Gastrocnemius medialis (tissue), 4 donors: ENCODE measurements at places on chromosomes 6 and 20.

GRCh38 chr6:81606965-81607381 lies 145.5 kb downstream of the TENT5A start:
- DNase-seq = no peak

GRCh38 chr6:33426590-33427511 lies 7.0 kb downstream of the SYNGAP1 start:
- DNase-seq = no peak

DNA sequence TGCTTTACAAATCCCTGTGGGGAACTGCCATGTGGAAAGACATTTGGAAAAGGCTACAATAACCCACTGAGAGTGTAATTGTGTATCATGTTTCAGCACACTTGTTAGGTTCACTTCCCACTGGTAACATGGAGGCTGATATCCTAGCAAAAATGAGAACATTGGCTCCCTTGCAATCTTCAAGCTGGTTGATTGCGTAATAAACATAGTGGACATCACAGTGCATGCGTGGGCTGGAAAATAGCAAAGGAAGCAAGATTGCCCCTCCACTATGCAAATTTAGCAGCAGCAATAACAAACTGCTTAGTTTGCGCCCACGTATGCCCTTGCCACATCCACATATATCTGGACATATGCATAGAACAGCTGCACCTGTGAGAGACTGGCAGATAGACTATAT lies 410.2 kb downstream of the MEI4 start:
- DNase-seq = no peak

DNA sequence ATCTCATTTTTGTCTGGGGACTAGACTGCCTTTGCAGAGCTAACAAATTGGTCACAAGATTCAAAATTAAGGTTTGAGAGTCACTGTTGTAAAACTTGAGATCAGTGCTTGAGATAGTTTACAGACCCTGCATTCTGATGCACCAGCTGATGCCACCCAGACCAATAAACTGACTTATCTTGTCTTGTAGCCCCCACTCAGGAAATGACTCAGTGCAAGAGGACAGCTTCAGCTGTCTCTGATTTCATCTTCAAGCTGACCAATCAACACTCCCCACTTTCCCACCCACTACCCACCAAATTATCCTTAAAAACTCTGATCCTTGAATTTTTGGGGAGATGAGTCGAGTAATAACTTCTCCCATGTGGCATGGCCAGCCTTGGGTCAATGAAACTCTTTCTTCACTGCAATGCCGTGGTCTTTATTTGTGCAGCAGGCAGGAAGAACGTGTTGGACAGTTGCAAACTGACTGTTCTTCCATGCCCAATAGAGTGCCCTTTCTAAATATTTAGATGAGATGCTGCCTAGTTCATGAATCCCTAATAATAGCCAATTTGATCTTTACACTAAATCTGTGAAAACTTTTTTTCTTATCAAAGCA lies 48.3 kb upstream of the PROKR2 start:
- no peak for DNase-seq

DNA sequence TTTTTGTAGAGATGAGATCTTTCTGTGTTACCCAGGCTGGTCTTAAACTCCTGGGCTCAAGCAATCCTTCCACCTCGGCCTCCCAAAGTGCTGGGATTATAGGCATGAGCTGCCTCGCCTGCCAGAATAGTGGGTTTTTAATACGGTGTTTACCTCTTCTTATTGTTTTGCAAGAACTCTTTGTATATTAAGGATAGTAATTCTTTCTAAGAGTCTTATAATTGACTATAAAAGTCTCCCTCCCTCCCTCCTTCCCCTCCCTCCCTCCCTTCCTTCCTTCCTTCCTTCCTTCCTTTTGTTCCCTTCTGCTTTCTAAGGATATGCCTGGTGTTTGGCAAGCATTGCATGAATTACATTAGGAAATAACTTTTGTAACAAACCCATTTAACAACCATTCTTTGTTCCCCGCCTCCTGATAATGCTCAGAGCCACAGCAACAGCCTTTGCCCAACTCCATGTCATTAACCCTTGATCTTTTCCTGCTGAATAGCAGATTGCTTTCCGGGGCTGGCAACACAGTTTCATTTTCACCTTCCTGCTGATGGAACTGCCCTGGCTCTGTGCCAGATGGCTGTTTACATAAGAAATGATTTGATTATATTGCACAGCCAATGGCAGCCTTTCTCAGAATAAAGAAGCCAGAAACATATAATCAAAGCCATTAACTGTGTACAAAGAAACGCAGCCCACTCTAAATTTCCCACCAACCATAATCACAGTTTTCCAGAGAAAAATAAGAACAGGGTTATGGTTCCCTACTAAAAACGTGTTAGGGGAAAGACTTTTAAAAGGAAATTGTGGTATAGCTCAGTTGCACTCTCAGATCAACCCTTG lies 143.7 kb upstream of the PTPN1 start:
- no peak for DNase-seq

DNA sequence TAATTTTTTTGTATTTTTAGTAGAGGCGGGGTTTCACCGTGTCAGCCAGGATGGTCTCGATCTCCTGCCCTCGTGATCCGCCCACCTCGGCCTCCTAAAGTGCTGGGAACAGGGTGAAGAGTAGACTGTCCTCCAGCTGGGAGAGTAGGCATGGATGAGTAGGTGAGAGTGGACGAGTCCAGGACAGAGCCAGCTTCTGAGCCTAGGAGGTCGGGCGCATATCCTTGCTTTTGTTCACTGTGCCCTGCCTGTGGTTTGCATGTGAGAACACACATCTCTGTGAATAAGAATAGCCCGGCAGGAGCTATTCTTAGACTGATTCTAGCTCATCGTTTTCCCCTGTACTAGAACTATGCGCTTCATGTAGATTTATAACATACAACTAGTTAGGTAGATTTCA lies 78.3 kb downstream of the RPP40 start:
- DNase-seq = no peak

DNA sequence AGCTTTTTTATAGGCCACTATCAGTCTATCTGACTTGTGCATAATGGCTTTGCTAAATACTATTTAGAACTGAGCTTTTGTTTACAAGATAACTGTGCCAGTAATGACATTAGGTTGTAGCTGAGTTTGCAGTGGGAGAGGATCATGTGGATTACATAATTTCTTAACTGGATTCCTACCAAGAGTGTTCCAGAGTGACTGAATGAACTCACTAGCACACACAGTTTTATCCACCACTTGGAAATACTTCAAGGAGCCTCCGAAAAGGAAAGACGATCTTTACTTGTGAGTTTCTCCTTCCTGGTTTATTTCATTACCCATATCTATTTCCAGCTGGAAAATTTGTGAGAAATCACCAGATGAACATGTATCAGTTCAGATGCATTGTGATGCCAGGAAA lies 10.9 kb upstream of the SYNE1 start:
- no peak for DNase-seq

DNA sequence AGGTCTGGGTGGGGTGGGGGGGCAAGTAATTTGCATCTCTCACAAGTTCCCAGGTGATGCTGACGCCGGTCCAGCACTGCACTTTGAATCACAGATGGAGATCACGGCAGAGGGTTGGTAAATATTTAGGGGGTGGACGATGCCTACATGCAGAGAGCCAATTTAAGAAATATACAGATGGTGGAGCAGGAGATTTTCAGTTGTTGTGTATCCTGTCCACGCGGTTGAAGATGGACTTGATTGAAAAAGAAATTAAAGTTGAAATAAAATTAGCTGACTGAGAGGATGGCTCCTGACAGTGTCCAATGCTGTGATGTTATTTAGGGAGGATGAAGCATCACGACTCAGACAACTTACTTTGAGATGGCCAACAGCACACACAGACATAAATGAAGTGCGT lies 74.6 kb downstream of the PHACTR3 start:
- no peak for DNase-seq

DNA sequence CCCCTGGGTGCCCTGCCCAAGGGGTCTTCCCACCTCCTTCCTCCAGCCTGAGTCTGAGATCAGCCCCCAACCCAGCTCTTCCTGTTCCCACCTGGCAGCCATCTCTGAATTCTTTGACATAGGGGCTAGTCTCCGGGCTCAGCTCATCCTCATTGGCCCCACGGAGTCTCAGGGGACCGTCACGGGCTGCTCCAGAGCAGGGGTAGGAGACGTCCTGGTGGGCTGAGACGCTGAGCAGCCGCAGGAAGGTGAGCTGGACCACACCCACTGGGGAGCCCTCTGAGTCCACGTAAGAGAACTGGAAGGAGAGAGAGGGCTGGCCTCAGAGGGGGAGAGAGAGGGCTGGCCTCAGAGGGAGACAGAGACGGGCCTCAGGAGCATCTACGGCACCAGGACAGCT lies 28.1 kb downstream of the COL11A2 start:
- DNase-seq = no peak

DNA sequence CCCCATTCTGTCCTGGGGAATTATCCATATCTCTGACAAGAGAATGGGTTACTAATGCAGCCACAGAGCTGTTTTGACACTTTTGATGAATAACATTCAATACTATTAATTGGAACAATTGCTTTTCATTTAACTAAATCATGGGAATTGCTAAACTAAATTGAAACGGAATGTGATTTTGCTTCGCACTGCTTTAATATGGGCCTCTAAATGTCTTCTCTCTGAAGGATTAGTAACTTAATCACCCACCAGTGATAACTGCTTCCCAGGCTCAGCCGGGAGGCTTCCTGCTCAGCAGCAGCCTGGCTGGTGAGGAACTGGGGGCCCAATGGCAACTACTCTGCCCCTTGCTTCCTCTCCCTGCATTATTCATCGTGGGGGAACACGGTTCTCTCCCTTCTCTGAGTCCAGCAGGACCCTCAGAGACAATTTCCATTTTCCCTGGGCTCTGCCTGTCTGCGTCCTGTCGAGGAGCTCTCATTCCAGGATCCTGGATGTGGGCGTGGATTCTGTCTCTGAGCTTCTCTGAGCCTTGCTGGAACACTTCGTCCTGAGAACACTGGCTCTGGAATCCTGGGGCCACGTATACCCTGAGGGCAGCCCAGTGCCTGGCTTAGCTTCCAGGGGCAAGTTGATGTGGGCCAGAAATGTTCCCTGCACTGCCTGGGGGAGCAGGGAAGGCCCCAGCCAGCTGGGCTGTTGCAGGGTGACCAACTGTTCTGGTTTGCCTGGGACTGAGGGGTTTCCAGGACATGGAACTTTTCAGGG lies 308.9 kb downstream of the DHX35 start:
- no peak for DNase-seq

- no peak for DNase-seq
These were observed 73.3 kb downstream of the HUS1B start for GRCh38 chr6:583635-584034.

- DNase-seq = no peak
These were observed 577 bp upstream of the SCAND1 start for GRCh38 chr20:35954907-35955251.

DNA sequence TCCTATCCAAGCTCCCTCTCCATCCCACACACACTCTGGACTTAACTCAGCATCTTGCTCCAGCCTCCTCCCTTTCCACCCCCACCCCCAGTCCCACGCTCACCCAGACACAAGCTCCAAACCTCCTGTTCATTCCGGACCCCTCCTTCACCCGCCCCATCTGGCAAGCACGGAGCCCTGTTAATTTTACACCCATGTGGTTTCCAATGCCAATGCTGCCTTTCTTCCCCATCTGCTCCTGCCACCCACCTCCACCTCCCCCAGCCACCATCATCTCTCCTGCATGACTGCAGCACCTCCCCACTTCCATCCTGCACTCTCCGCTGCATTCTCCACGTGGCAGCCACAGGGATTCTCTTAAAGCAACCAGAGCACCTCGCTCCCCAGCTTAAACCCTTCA lies 9.9 kb upstream of the CDK5RAP1 start:
- DNase-seq = no peak

GRCh38 chr6:28865401-28866204 lies 58.2 kb downstream of the TRIM27 start:
- DNase-seq = no peak

- DNase-seq = no peak
These were observed 951 bp downstream of the FOXP4 start for GRCh38 chr6:41546866-41547798.

- DNase-seq = no peak
These were observed 120.7 kb downstream of the DST start for GRCh38 chr6:56521976-56522375.

DNA sequence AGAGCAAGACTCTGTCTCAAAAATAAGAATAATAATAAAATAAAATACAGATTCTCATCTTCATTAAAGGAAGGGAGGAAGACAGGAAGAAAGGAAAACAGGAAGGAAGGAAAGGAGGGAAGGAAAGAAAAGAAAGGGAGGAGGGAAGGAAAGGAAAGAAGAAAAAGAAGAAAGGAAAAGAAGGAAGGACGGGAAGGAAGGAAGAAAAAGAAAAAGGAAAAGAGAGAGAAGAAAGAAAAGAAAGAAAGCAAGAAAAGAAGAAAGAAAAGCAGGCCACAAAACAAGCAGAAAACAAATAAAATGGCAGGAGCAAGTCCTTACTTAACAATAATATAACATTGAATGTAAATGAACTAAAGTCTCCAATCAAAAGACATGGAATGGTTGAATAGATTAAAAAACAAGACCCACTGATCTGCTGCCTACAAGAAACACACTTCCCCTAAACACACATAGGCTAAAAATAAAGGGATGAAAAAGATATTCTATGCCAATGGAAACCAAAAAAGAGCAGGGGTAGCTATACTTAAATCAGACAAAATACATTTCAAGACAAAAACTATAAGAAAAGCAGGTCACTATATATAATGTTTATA lies 60.4 kb downstream of the ZFP64 start:
- no peak for DNase-seq

- no peak for DNase-seq
These were observed 166.2 kb upstream of the CHD6 start for GRCh38 chr20:41784209-41784958.

DNA sequence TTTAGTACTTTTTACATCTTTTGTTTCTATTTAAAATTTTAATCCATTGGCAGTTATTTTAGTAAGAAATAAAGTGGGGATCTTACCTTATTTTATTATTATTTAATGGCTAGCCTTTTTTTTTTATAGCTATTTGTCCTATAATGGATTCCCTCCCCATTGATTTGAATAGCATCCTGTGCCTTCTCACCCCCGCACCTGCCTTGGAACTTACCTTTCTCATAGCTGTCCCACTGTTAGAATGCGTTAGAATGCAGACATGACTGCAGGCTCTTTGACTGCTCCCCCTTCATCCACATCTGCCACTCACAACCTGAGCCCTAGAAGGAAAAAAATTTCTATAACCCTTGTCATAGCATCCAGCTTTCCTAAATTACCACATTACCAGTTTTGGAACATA lies 9.1 kb downstream of the PKIB start:
- DNase-seq = no peak

- DNase-seq = no peak
These were observed 18.4 kb downstream of the SERAC1 start for GRCh38 chr6:158149641-158150040.

GRCh38 chr6:121668259-121668658 lies 232.8 kb downstream of the GJA1 start:
- no peak for DNase-seq

DNA sequence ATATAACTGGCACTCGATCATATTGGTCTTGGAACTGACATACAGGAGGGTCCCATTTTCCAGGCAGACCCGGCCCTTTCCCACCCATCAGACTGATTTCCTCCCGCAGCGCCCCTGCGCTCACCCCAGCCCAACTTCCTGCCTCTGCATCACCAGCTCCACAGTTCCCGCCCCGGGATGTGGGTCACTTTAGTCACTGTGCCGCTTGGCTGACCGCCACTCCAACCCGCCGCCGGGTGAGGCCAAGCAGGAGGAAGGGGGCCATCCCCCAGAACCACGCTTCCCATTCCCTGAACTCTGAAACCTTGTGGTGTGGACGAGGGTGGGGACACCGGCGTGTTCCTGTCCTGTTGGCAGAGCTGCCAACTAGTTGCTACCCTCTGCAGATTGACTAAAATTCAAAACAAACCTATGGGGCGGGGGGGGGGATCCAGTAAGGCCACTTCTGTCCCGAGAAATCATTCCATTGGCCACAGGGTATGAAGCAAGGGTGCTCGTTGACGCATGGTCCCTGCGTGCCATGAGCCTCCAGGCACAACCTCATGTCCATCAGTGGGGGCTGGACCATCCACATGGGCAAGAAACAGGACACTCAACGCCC lies 12.3 kb downstream of the TGM2 start:
- DNase-seq = peak; percentile 42
